ENCODE measurements at places on chromosomes 1 and 21.

GRCh38 chr1:235253219-235253962 lies 74.6 kb downstream of the ARID4B start:
- DNase-seq, result peak; percentile 30

DNA sequence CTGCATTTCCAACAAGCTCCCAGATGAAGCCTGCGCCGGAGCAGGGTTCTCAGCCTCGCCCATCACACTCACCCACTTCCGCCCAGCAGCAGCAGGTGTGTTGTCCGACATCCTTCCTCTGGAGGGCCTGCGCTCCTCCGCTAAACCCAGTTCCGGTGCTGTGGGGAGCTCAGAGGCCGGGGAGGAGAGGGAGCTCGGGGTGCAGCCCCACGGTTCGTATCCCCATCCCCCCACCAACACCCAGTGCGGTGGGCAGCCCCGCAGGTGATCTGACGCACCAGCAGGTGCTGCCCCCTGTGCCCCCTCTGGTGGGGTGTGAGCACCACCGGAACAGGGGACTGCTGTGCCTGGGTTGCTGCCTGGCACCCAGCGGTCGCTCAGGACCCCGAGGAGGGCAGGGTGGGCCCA lies 3.4 kb upstream of the PEX10 start:
- peak; percentile 19 for DNase-seq

DNA sequence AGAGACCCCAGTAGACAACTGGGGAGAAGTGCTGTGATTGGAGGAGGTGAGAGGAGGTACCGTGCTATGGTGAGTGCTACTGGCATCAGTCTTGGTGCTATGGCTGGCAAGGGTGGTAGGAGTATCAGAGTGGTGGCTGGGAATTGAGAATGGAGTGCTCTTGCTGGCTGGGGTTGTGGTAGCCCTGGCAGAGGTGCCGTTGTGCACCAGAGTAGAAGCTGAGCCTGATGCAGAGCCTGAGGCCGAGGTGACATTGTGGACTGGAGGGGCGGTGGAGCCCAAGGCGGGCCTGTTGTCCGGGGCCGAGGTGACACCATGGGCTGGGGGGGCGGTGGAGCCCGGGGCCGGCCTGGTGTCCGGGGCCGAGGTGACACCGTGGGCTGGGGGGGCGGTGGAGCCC lies 14.6 kb downstream of the TRIM46 start:
- DNase-seq, result no peak

GRCh38 chr1:210722410-210723081 lies 393.8 kb downstream of the HHAT start:
- no peak for DNase-seq

DNA sequence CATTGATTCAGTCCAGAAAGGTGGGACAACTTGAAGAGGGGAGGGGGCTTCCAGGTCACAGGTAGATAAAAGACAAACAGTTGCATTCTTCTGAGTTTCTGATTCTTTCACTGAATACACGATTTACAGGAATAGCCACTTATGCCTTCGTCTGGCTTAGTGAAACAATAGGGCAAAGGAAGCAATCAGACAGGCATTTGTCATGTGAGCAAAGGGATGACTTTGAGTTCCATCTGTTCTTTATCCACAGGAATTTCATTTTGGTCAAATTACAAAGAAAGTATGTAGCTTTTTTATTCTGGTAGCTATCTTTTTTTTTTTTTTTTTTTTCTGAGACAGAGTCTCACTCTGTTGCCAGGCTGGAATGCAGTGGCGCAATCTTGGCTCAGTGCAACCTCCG lies 202.5 kb downstream of the TTLL7 start:
- DNase-seq, result no peak

GRCh38 chr1:13797397-13797796 lies 97.4 kb downstream of the PRDM2 start:
- no peak for DNase-seq

- DNase-seq, result no peak
These were observed 38.7 kb upstream of the TTC22 start for GRCh38 chr1:54839824-54840223.

- no peak for DNase-seq
These were observed 24.6 kb upstream of the ZNF648 start for GRCh38 chr1:182086136-182086535.

GRCh38 chr1:153364766-153365666 lies 7.4 kb downstream of the S100A9 start:
- no peak for DNase-seq

GRCh38 chr1:2641381-2642130 lies 8.7 kb upstream of the MMEL1 start:
- DNase-seq, result no peak

- DNase-seq, result peak; percentile 75
These were observed 338.4 kb upstream of the PROX1 start for GRCh38 chr1:213649373-213649772.

DNA sequence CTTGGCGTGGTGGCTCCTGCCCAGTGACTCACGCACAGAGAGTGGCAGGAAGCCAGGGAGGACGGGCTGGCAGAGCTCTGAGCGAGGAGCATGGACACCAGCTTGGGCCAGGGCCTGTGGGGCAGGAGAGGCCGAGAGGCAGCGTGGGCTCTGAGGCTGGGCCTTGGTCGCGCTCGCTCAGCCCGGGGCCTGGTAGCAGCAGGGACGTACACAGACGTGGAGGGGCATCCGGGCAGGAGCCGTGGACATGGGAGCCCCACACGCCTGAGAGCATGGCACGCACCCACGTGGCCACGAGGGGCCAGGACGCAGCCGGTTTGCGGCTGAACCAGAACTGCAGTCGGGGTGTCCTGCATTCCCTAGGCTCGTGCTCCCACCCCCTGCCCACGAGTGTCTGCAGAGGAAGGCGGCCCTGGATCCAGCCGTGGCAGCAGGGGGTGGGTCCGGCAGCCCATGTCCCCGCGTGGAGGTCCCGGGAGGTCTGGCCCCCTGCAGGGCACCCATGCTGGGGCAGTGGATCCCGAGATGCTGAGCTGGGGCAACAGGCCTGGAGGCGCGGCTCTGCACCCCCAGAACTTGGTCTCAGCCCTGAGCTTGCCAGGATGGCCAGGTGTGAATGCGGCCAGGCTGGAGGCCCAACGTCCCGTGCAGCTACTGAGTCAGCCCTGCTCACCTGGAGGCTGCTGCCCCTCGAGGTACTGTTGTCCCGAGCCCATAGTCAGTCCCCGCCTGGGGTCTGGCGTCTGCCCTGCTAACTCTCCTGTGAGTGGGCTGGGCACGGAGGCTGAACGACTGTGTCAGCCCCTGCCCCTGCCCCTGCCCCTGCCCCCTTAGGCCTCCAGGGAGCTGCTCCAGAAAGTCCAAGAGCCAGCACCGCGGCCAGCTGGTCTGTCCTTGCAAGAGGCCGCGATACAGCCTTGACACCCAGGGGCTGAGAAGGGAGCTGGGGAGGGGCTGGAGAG lies 61.6 kb downstream of the SLX9 start:
- DNase-seq, result no peak

- DNase-seq, result no peak
These were observed 8.2 kb upstream of the CTTNBP2NL start for GRCh38 chr1:112387807-112388206.

GRCh38 chr1:95146637-95147036 lies 29.5 kb downstream of the TLCD4 start:
- no peak for DNase-seq

DNA sequence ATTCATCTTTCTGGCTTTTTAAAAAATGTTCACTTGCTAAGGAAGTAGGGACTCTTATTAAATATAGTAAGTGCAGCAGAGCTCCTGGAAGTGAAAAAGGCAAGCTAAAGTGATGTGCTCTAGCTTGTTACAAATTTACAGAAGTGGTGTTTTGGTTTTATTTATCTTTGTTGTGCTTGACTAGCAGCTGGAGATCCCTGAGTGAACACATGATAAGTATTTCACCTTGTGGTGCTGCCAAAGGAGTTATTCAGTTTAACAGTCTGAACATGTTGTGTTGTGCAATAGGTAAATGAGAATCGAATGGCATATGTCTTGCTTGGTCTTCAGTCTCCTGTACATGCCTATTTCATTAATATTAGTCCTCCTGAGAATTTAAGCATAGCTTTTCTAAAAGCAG lies 315.7 kb downstream of the TPR start:
- no peak for DNase-seq

GRCh38 chr1:6889875-6890480 lies 104.7 kb downstream of the CAMTA1 start:
- no peak for DNase-seq

DNA sequence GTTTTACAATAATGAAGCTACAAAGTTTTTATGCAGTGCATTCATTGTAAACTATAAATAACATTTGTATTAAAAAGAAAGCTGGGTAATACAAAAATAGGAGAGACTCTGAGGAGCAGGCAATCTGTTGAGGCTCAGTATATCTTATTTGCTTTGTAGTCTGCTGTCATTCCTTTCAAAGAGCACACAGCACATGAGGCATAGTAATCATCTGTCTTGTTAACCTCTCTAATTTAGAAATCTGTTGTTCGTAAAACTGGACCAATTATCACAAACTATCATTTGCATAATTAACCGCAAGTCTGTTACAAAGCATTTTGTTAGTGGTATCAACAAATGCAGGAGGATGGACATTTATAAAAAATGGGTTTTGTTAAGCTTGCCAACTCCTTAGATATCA lies 51.0 kb downstream of the SELENOF start:
- DNase-seq, result no peak

DNA sequence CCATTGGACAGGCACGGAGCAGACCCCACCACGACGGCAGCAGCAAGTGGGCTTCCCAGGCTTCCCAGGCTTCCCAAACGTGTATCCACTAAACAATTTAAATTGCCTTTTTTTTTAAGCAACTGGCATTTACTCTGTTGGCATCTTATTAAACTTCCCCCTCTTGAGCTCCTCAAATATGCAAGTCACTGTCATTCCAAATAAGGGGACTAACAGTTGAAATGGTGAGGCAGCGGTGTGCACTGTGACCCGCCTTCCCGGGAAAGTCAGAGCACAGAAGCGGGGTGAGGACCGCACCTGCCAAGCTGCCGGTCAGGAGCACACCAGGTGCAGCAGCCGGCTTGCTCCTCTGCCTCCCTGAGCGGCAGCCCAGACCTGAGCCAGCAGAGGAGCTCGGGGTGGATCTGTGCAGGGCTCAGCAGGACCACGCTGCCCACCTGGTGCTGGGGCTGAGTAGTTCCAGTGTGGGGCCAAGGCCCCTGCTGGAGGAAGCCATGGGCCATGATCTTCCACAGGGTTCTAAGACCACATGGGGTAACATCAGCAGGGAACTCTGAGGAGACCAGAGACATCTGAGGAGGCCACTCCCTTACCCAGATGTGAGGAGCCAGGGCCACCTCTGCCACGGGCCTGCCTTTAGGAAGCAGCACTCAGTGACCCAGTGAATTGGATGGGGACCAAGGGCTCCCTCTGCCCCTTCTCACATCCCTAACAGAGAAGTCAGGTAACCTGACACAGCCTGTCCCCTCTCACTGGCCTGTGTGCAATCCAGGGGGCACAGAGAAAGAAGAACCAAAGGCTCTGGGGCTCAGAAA lies 245.4 kb downstream of the NPHP4 start:
- peak; percentile 14 for DNase-seq

GRCh38 chr1:49102752-49103151 lies 326.1 kb upstream of the BEND5 start:
- DNase-seq, result no peak

DNA sequence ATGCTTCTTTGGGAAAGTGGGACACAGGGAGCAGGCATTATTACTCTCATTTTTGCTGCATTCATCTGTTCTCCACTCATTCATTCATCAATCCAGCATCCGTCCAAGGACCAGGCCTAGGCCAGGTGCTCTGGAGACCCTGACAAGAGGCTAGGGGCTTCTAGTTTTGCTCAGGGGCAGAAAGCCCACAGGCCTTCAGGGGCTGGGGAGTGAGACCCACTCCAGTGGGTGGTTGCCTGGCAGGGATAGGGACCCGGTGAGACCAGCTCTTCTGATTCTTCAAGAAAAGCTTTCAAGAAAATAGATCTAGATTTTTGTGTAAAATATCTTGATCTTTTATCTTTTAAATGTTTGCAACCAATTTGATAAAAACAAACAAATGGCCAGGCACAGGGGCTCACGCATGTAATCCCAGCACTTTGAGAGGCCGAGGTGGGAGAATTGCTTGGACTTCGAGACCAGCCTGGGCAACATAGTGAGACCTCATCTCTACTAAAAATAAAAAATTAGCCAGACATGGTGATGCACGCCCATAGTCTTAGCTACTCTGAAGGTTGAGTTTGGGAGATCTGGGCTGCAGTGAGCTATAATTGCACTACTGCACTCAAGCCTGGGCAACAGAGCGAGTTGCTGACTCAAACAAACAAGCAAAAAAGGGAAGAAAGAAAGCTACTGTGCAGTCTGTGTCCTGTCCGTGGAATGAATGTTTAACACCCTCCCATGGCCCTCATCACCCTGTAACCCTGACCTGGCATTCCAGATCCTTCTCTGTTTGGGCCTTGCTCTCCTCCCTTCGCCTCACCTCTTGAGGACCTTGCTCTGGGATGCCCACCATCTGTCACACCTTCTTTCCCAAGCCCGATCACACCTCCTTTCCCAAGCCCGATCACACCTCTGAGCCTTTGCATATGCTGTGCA lies 17.3 kb upstream of the LRP8 start:
- no peak for DNase-seq

- DNase-seq, result no peak
These were observed 1.5 kb downstream of the ANKRD13C start for GRCh38 chr1:70353044-70353443.

GRCh38 chr21:38938343-38938742 lies 132.6 kb downstream of the ETS2 start:
- DNase-seq, result peak; percentile 14

DNA sequence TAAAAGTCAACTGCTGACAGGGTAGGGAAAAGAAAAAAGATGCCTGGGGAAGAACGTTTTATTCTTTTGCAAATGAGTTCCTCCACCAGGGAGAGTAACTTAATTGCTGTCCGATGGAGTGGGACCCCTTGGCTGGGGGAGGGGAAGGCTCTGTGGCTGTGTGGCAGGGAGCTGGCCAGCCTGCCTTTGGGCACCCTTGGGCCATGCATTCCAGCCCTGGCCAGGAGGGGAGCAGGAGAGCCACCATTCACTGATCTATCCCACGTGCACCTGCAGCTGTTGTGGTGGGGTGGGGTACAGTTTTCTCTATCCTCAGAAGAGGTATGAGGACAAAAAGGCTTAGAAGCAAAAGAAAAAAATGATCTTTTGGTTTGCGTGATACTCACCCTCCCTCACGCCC lies 116.9 kb downstream of the KCNK1 start:
- DNase-seq, result no peak

- DNase-seq, result no peak
These were observed 14.4 kb downstream of the MAPKAPK2 start for GRCh38 chr1:206699000-206699586.

DNA sequence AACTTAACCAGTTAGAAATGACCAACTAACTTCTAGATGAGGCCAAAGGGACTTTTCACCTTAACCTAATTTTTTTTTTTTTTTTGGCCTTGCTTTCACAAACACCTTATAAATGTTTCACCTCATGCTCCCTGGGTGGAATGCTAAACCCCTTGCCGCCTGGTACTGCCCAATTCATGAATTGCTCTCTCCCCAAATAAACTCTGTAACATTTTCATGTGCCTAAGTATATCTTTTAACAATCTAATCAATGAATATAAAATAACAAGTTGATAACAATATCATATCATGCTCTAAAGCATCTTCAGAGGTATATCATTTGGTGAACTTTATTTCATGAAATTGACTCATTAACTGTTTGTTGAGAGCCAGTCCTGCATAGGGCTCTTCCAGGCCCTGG lies 10.9 kb upstream of the CNN3 start:
- no peak for DNase-seq

- no peak for DNase-seq
These were observed 15.5 kb downstream of the IFNGR2 start for GRCh38 chr21:33418691-33419090.

- DNase-seq, result no peak
These were observed 53.6 kb downstream of the FBXO42 start for GRCh38 chr1:16298653-16299052.

All from NCI-H774 (cell line).